ENCODE measurements at places on chromosomes 7 and 10.

- no peak for DNase-seq
Measured at GRCh38 chr7:44654255-44654796, 47.9 kb downstream of the OGDH start.

- DNase-seq = no peak
Measured at GRCh38 chr7:99579956-99580777, 17.9 kb upstream of the TMEM225B start.

DNA sequence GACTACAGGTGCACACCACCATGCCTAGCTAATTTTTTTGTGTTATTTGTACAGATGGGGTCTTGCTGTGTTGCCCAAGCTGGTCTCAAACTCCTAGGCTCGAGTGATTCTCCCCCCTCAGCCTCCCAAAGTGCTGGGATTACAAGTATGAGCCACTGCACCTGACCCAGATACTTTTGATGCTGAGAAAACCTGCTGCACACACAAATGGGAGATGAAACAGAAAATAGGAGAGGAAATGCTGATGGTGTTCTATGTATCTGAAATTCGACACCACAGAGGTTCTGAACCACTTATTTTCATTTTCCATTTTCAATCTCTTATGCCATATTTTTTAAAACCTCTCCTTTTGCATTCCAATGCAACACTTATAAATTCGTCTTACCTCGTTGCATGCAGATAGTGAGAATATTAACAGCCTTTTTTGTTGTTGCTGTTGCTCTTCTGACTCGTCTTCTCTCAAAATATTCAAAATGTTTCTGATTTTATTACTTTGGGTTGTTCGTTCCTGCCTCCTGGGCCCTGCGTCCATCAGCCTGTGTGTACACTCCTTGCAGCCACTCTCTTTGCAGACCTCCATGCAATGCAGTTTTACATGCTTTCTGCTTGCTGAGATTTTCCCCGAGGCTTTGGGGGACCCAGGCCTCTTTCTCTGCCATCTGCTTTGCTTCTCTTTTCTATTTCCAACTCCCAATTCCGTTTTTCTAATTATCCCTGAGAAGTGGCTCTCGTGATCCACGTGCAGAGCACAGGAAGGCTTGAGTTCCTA, 556.1 kb downstream of the GALNT17 start:
- no peak for DNase-seq

DNA sequence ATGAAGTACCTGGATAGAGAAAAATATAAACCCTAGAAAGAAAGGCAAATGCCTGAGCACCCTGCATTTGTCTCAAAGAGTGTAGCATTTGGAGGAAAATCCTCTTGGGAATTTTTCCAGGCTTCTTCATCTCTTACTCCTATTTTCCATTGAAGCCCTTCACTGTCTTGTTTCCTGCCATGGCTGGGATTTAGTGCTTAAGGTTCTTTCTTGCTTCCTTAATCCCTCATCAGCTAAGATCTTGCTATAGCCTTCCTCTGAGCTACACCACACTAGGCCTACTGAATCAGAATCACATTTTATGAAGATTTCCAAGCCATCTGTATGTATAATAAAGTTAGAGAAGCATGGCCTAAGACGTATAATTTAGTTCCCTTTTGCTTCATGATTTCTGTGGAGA, 97.5 kb upstream of the PHYHIPL start:
- DNase-seq = no peak

DNA sequence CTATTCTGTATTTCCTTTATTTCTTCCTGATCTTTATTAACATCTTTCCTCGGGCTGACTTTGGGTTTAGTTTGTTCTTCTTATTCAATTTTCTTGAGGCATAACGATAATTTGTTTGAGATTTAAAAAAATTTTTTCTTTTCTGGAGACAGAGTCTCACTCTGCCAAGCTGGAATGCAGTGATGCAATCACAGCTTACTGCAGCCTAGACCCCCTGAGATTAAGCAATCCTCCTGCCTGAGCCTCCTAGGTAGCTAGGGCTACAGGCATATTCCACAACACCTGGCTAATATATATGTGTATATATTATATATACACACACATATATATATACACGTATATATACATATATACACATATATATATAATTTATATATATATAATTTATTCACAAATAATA, 540.2 kb downstream of the NXPH1 start:
- no peak for DNase-seq

DNA sequence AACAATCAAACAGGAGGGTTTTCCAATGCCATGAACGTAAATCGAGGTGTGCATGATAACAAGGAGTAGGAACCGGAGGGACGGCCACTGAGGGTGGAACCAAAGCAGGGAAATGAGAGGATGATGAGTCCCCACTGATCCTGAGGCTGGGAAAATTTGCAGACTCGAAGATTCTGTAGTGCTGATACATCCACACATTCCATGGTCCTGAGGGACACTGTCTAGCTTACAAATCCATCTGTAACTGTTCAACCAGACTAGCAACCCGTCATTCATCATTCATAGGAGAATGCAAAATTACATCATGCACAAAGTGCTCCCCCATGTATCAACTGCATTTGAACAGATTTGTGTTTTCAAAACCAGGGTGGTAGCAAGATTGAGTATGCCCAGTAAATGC, 189.7 kb downstream of the PTPRN2 start:
- DNase-seq = no peak

DNA sequence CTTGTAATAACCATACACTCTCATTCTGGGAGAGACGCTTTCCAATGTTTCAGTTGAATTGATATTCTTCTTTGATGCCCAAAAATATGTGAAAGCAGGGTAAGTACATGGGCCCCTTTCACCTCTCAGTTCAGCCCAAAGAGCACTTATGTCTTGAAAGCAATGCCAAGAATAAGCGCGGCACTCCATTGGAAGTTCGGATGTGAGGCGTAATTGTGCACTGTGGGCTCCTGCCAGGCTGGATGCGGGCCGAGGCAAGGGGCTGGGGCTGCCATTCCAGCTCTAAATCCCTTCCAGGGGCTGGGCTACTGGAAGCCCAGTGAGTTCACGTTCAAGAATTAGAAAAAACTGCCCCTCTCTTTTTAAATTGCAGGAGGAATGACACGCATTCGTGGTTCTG, 113.8 kb downstream of the EBF3 start:
- DNase-seq = no peak

GRCh38 chr10:70176441-70176840, 6.1 kb upstream of the SAR1A start:
- no peak for DNase-seq

DNA sequence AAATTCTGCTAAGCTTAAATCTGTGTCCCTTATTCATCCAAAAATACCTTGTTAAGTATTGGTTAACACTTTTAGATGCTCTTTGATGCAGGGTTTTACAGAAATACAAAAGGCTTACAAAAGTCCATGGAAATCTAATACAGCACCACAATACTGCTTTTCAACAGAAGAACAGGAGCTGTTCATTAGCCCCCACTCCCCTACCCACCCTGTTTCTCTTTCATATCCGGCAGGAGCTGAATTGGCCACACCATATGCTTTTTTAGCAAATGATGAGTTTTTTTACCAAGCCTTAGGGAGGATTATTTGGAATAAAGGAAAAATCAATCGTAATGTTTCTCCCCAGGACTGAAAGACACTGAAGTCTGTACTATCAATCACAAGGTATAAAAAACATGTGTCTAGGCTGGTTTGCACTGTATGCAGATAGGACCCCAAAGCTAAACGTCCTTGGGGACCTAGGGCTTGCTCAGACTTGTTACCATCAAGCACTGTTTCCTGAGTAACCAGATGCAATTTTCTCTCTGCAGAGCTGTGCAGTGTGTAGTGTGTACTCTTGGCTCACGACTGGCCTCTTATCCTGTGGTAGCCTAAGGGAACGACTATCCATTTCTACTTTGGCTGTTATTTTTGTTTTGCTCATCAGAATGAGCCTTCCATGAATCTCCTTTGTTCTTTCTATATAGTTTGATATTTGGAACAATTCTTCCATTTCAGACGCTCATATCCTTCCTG, 143.3 kb upstream of the LRGUK start:
- no peak for DNase-seq
